ENCODE measurements at places on chromosomes 12 and 14.

GRCh38 chr14:91961297-91962220 is 14.1 kb upstream of the FBLN5 start:
- DNase-seq = no peak

DNA sequence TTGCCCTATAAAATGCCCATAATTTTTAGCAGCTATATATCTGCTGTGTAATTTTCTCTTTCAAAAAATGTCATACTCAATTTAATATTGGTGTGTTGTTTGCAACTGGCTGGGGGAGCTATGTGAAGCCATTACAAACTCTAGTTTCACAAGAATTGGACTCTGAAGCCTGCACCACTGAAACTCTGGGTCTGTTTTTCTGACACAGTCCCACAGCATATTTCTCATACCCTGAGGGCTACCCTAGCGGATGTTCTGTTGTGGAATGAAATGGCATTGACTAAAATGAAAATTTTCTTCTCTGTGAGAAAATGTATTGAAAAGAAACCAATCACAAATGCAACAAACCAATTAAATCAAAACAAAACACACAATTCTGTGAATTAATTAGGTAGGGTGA is 284.6 kb upstream of the NPAS3 start:
- no peak for DNase-seq

GRCh38 chr14:32426028-32426427 is 96.9 kb downstream of the AKAP6 start:
- DNase-seq = no peak

DNA sequence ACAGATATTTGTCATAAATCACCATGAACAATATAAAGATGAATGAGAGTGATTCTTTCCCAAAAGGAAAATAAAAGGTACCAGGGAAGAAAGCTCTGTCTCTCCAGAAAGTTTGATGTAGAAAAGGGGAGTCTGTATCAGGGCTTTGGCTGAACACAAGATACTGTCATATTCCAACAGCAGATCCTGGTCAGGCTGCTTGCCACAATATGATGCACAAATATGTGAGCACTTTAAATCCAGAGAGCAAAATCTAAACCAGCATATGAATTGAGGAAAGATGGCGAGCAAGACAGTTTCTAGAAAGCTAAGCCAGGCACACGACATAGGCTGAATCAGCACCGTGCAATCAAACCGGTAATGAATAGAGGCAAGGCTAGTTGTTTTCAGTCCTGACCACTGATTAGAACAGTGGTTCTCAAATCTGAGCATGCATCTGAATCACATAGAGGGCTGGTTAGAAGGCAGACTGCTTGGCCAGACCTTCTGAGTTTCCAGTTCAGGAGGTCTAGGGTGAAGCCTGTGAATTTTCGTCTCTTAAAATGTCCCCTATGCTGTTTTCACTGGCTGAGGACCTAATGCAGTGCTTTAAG is 60.7 kb downstream of the PLCZ1 start:
- DNase-seq = no peak

- no peak for DNase-seq
These were observed 545 bp downstream of the PPFIA2 start for GRCh38 chr12:81758421-81759189.

GRCh38 chr14:30848449-30849240 is 25.7 kb upstream of the COCH start:
- DNase-seq = no peak

- no peak for DNase-seq
These were observed 11.5 kb upstream of the KRT80 start for GRCh38 chr12:52203079-52203921.

DNA sequence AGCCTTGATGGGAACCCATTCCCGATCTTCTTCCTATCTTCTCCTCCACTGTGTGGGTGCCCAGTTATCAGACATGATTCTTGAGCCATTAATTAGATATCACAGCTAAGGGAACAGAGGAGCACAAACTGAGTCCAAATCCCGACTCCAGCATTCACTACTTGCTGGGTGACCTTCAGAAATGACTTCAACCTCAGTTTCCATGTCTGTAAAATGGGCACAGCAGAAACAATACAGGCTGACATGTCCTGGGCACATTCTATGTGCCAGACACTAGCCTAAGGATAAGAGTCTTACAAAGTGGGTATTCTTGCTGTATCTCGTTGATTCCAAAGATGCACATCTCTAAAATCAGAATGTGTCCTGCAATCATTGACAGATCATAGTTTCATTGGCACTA is 128.7 kb upstream of the NOS1 start:
- no peak for DNase-seq

GRCh38 chr14:23644919-23645336 is 8.8 kb downstream of the DHRS2 start:
- no peak for DNase-seq

GRCh38 chr14:25848601-25849000 is 749.2 kb downstream of the NOVA1 start:
- DNase-seq = no peak

GRCh38 chr12:71652656-71653055 is 11.0 kb downstream of the ZFC3H1 start:
- DNase-seq = no peak

- no peak for DNase-seq
These were observed 462.9 kb upstream of the MIS18BP1 start for GRCh38 chr14:45715946-45716345.

- DNase-seq = no peak
These were observed 226.2 kb downstream of the NUBPL start for GRCh38 chr14:31787377-31787776.

DNA sequence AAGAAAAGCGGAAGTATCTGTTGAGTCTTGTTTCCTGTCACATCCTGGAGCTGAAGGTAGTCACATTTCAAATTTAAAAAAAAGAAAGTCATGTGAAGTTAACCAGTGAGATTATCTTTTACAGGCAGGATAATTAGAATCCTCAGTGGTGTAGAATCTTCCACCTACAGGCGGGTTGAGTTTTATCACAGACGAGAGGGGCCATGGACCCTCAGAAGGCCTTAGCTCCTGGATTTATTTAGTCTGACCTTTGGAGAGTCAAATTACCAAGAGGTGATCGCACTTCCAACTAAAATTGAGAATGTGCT is 13.0 kb upstream of the GNG2 start:
- no peak for DNase-seq

DNA sequence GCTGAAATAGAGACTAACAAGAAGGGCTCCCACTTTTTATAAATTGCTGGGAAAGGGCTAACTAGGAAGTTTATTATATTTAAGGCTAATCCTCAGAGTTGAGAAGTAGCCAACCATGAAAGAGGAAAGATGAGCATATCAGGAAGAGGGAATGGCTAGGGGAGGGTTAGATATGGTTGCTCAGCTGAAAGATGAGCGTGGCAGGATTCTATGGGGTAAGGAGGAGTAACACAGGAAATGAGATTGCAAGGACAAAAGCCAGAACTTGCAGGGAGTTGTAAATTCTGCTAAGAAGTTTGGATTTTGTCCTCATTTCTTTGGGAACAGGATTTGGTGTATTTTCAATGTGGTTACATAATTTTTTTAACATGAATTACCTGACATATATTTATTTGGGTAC is 127.4 kb upstream of the ATP2B1 start:
- no peak for DNase-seq

DNA sequence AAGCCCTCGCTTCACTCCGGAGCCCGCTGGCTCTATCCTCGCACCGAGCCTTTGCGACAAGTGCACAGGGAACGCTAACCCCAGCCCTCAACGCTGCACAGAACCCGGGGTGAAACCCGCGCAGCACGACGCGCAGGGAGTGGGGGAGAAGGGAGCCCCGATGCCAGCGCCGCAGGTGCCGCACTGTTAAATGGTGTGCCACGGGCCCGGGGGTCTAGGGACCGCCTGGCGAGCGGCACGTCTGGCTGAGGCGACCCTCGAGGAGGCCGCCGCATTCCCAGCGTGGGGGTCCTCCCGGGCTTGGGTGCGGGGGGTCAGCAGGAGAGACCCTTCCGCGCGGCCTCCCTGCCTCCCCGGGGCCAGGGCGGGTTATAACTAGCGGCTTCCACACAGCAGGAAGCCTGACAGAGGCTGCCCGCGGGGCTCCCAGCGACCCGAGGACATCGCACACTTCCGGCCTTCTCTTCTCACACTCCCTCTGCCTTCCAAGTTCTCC is 23.8 kb upstream of the LRTM2 start:
- no peak for DNase-seq

GRCh38 chr12:67223225-67223624 is 45.9 kb upstream of the CAND1 start:
- no peak for DNase-seq

- DNase-seq = no peak
These were observed 7.6 kb upstream of the PDE1B start for GRCh38 chr12:54541751-54542290.

DNA sequence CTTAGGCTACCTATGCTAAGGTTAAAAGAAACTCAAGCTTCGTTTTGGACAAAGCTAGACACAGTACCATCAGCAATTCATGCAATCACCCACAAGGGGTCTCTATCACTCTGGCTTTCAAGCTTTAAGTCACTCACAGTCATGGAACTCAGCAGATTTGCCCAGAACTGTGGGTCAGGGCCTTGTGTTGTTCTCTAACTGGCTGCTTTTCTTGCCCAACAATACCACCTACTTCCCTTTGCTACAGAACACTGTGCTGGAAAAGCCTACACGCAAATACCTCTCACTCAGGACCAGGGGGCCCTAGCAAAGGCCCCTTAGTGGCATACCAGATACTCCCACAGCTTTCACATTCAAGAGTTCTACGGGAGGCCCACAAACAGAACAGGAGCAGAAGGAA is 9.1 kb downstream of the NEMP1 start:
- DNase-seq = peak; percentile 49

- DNase-seq = no peak
These were observed 11.5 kb downstream of the RIMKLB start for GRCh38 chr12:8709124-8709830.

- DNase-seq = no peak
These were observed 440.9 kb downstream of the LRFN5 start for GRCh38 chr14:42047421-42048055.

GRCh38 chr14:77950371-77951063 is 150.6 kb downstream of the ADCK1 start:
- DNase-seq = no peak

DNA sequence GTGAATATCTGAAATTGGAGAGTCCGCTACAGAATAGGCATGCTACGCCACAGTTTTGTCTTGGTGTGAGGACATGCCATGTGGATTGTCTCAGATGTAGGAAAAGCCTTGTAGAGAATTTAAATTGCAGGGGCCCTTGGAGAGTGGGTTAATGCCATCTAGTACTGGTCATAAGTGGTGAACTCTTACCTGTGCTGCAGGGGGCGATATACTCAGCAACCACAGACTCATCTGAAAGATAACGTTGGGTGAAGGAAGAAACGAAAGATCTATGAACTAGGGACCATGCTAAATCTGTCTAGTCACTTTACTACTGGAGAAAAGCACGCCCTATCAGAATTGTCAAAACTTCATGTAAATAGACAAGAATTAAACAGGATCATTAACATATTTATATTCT is 33.7 kb upstream of the A2M start:
- DNase-seq = no peak

DNA sequence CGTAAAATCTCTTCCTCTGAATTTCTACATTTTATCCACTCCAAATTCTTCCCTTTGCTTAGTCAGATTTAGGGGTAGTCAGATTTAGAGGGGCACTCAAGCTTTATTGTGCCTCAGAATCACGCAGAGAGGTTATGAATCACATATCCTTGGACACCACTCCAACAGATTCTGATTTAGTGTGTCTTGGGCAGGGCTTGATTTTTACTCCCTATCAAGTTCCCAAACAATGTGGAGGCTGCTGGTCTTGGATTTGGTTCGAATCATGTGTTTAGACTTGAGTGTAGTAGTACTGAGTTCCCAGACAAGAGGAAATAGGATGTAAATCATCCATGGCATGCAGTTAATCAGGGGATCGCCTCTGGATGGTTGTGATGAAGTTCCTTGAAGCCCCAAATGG is 298.1 kb upstream of the CLEC14A start:
- DNase-seq = no peak

DNA sequence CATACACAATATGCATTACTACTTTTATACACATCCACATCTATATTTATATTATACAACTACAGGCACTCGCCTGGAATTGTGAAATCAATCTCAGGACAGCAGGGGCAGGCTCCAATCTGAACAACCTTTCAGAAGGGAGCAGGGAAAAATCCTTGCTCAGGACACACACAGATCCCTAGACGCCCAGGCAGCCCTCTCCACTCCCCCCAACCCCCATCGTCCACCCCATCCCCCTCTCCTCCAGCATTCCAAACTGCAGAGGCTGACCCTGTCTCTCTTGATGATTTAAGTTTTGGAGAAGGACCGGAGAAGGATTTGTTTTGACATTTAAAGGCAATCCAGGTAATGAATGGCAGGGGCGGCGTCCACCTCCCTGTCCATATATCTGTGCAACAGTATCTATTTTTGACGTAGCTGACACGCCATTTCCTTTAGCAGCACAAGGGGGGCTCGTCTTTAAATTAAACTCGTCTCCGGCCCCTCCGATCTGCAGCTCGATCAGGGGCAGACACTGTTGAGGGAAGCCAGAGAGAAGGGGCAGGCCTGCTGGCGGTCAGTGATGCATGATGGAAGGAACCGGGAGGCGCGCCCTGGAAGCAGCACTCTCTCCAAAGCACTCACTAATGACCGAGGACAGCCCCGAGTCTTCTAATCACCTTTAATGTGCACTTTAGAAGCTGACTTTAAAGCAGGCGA is 95.0 kb upstream of the TBX5 start:
- DNase-seq = no peak

DNA sequence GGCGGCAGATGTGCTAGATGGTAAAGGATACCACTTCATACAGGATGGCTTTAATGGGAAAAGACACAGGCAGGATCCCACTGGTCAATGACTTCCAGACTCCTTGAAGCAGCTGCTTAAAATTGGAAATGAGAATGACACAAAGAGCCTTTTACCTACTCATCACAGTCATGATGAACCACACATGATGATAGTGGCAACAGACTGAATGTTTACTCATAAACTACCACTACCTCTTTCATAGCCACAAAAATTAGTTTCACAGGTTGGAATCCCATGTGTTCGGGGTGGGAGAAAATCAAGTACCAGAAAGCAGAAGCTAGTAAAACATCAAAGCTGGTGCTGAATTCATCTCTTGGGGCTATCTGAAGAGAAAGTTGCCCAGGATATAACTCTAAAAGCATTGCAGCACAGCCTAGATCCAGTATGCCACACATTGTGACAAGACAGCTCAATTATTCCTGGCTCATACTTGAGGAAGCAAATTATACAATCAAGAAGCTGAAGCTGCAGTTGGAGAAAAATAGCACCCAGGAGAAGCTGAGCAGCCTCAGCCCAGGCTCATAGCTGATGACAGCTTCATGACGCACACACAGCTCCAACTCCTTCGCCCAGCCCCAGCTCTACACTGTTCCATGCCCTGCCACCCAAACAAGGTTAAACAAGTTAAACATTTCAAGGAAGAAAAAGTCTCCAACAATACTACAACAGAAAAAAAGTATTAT is 29.0 kb upstream of the C12orf50 start:
- no peak for DNase-seq

All from stimulated activated CD8-positive, alpha-beta memory T cell treated with anti-CD3 and anti-CD28 coated beads, Interleukin-7, amount 100 ng/mL, for 48 hours (primary cell).